ENCODE measurements at places on chromosomes 4 and X. TPM values are rescaled to one million over a fixed set of nuclear protein-coding genes. Genes with fewer than 3 reads are reported as not detected.

- H3K27me3 ChIP-seq: peaks cover 26% of the 10 kb centered on the region
- H3K36me3 ChIP-seq: no peaks in the 10 kb centered on the region
- no peak for DNase-seq
Measured at GRCh38 chr4:84971319-84971932, 4.9 kb upstream of the WDFY3 start.

DNA sequence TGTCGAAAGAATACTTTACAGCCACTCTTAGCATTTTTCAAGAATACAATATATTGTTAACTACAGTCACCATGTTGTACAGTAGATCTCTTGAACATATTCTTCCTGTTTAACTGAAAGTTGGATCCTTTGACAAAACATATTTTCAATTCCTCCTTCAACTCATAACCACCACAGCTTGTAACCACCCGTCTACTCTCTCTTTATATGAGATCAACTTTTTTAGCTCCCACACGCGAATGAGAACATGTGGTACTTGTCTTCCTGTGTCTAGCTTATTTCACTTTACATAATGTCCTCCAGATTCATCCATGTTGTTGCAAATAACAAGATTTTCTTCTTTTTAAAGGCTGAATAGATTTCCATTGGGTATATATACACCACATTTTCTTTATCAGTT is 338.3 kb upstream of the IGFBP7 start:
- no peak for DNase-seq
- no peaks in the 10 kb centered on the region for H3K36me3 ChIP-seq
- no peaks in the 10 kb centered on the region for H3K27me3 ChIP-seq

DNA sequence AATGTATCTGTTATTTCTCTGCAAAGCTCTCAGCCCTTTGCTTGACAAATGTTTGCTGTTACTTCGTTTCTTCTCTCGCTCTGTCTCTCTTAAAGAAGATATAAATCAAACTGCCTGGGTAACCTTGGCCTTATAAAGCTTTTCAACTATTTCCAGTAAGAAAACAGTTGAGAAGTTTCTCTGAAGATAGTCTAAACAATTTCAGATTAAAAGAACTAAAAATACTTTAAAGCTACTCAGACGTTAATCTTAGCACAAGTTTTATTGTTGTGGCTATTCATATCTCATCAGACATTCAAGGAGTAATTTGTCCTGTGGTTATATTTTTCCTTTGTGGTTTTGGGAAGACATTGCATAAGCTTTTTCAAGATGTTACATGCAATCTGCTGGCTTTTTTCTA is 22.6 kb downstream of the HOPX start:
- peaks cover 43% of the 10 kb centered on the region for H3K27me3 ChIP-seq
- H3K36me3 ChIP-seq: peaks cover 2% of the 10 kb centered on the region
- H3K27ac ChIP-seq: no peak overlapping the region
- H3K4me3 ChIP-seq: no peak overlapping the region

GRCh38 chr4:136737066-136737465 is 795.2 kb downstream of the PCDH18 start:
- H3K4me3 ChIP-seq: no peak overlapping the region
- no peaks in the 10 kb centered on the region for H3K4me1 ChIP-seq

DNA sequence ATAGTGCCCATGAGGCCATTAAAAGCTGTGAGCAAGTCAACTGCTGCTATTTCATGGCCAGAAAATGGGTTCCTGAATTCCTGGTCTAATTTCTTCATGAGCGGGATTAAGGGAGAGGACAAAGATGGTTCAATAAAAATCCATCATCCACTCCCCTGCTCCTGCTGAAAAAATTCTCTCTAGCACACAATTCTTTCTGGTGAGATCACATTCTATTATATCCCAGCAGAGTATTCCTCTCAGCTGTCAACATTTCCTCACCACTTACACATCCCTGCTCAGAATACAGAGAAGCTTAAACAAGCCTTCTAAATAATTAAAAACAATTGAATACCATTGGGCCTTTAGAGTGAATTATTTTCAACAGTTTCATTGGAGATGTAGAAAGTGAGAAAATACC is 9.5 kb downstream of the CT47C1 start:
- H3K4me1 ChIP-seq: no peaks in the 10 kb centered on the region
- H3K4me3 ChIP-seq: no peak overlapping the region
- H3K27me3 ChIP-seq: peaks cover 5% of the 10 kb centered on the region
- H3K27ac ChIP-seq: no peak overlapping the region

- no peak overlapping the region for H3K4me3 ChIP-seq
- H3K4me1 ChIP-seq: no peaks in the 10 kb centered on the region
- H3K27ac ChIP-seq: no peak overlapping the region
Measured at GRCh38 chr4:115944146-115944905, 830.9 kb upstream of the NDST4 start.

Gene ZCCHC12
- not detected for total RNA-seq

Gene NPY5R
- not detected for total RNA-seq

Gene GPR101
- total RNA-seq: not detected

Gene TLR6
- total RNA-seq: 3.2 TPM

GRCh38 chr4:73589261-73589847 is 30.9 kb downstream of the RASSF6 start:
- no peaks in the 10 kb centered on the region for H3K36me3 ChIP-seq
- no peak for DNase-seq
- H3K27me3 ChIP-seq: peaks cover 2% of the 10 kb centered on the region

- no peak for DNase-seq
- no peak overlapping the region for H3K27ac ChIP-seq
- peaks cover 3% of the 10 kb centered on the region for H3K4me1 ChIP-seq
- no peaks in the 10 kb centered on the region for H3K36me3 ChIP-seq
- no peak overlapping the region for H3K4me3 ChIP-seq
Measured at GRCh38 chrX:63764946-63765345, 20.1 kb downstream of the ARHGEF9 start.

Gene XIAP
- 38.6 TPM for total RNA-seq

Data from activated CD4-positive, alpha-beta T cell treated with anti-CD3 and anti-CD28 coated beads, Interleukin-2, amount 10 ng/mL, durations not matched to agents 7 days and 5 days (primary cell).